Ammon's horn (tissue), 1 donor: ENCODE measurements at places on chromosomes 7 and 10.

- DNase-seq, result no peak
These were observed 2.5 kb upstream of the MAP3K8 start for GRCh38 chr10:30431435-30431911.

DNA sequence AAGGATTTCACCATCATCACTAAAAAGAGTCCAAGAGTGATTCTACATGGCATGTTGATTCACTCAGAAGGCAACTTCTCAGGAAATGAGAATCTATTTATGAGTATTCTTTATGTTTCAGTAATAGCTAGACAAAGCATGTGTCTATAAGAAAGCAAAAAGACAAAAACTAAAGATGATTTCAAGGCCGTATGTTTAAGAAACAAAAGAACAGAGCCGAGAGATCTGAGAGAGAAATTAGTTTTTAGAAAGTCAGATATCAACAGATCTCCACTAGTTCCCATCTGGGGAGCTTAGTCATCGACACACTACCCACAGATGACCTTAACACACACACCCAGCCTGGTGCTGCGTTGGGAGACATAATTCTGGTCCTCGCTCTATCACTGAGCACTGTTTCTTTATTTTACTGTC lies 21.0 kb downstream of the PIP4K2A start:
- no peak for DNase-seq

DNA sequence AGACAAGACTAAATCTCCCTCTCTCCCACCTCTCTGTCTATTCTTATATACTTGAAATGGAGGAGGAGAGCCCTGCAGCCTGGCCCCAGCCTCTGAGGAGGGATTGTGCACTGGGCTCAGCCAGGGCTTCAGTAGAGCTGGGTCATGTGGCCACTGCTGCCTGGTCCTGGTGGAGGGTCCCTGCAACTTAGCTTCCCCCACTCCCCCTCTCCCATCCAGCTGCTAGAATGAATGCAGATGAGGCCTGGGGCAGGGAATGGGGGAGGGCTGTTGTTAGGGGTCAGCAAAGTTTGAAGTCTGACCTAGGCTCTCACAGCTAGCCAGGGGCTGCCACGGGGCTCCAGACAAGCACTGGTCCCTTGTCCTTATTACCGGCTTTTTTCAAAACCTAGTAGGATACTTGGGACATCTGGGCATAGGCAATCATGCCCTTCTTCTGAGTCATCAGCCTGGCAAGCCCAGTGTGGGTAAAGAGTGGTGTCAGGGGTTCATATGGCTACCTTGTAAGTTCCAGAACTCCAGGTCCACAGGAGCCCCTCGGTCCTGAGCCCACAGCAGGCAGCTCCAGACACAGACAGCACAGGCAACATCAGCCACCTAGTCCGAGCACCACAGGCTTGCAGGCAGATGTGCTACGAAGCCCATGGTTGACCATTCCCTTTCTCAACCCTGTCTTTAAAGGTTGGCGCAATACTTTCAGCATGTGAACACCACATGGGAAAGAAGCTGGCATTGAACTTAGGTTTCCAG lies 12.8 kb upstream of the CXCL12 start:
- no peak for DNase-seq

GRCh38 chr7:75722373-75722772 lies 16.4 kb downstream of the HIP1 start:
- DNase-seq, result no peak

DNA sequence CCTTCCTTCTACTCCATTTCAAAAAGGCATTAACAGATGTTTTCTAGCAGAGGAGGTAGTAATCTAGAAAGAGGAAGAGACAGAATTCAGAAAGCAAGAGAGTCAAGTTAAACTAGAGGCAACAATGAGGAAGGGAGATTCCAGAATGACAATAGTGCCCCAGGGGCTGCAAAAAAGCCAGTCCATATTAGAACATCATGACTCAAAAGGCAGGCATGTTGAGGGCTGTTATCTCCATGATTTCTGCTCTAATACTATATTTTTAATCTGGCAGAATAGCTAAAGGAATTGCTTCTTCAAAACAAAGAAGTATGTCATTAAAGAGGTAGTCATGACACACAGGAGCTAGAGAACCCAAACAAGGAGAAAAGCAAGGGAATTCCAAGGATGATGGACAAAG lies 599.6 kb downstream of the INHBA start:
- no peak for DNase-seq

- DNase-seq, result no peak
These were observed 133.2 kb downstream of the WDR37 start for GRCh38 chr10:1189166-1190051.

DNA sequence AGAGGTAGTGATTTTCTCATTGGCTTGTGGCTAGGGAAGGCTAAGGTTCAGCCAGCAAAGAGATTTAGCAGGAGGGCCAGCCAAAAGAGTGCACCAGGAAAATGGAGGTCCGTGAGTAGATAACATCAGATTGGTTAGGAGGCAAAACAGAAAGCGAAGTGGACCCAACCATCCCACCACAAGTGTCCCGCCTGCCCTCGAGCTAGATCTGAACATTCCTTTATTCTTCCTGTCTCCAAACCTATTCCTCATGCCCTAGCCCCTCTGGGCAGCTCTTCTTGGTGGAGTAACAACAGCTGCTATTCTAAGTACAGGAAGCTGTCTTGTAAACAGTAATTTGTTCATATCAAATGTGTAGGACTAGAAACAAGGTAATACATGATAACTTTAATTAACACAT lies 85.7 kb upstream of the BET1 start:
- DNase-seq, result no peak

DNA sequence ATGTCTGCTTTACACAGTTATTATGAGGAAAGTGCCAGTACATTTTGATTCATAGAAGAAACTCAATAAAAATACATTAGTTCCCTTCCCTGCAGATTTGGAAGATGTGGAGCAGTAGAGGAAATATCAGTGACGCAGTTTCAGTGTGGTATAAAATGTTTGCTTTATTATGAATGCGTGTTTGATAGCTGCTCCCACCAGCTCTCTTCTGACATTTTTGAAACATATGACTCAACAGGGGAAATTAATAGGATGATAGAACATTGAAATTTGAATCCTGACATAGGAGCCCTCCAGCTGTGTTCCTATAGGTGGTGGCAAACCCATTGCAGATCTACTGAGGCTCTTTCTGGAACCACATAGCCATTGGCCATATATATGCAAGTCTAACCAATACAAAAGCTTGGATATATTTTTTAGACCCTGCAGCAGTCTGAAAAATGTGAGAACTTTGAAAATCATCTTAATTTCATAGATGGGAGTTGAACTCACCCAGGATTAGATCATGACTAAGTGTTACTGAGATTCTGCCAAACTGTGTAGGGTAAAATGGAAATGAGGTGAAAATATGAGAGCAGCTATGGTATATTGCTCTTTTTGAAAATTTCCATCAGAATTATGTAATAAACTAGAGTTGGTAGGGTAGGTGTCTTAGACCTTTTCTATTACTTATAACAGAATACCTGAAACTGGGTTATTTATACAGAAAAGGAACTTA lies 47.8 kb downstream of the BZW2 start:
- no peak for DNase-seq

- DNase-seq, result no peak
These were observed 289.9 kb upstream of the LRRN3 start for GRCh38 chr7:110800984-110801383.
